ENCODE measurements at places on chromosomes 5 and 9.

GRCh38 chr5:106189121-106189809 lies 1481.5 kb downstream of the EFNA5 start:
- DNase-seq: peak; percentile 27

GRCh38 chr5:65883461-65883860 lies 42.9 kb upstream of the ERBIN start:
- DNase-seq: no peak

- DNase-seq: no peak
Measured at GRCh38 chr5:81516091-81516490, 122.2 kb upstream of the ACOT12 start.

GRCh38 chr9:12318732-12319685 lies 374.2 kb upstream of the TYRP1 start:
- DNase-seq: peak; percentile 41

- DNase-seq: peak; percentile 65
Measured at GRCh38 chr5:170861917-170862766, at the start of gene RANBP17. Gene RANBP17 (plus strand): TSS chr5:170862018.

GRCh38 chr5:64814073-64814472 lies 45.3 kb downstream of the CWC27 start:
- no peak for DNase-seq

DNA sequence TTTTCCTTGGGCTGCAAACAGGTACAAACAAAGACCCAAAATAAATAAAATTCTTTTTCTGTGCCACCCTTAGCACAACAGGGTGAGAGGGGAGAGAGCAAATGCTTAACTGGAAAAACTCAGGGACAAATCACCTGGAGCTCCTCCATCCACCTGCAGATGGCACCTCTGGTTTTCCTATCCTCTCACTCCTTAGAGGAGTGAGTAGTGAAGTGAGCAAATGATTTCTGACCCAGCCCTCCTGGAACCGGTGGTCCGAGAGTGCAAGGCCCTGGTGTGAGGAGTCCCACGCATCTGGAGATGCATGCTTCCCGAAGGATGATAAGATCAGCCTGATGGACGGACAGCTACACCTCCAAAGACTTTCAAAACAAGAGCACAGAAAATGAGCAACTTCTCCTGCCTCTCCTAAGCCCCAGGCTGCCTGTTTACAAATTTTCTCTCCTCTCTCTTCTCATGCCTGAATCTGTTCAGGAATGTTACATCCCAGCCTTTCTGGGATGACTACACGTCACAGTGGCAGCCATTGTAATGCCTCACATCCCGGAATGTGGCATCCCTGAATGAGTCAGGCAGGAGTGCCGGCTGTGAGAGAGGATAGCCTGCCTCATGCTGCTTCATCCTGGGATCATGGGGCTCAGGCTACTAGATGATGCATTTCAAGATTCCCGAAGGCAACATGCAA lies 86.4 kb downstream of the ADRB2 start:
- no peak for DNase-seq

DNA sequence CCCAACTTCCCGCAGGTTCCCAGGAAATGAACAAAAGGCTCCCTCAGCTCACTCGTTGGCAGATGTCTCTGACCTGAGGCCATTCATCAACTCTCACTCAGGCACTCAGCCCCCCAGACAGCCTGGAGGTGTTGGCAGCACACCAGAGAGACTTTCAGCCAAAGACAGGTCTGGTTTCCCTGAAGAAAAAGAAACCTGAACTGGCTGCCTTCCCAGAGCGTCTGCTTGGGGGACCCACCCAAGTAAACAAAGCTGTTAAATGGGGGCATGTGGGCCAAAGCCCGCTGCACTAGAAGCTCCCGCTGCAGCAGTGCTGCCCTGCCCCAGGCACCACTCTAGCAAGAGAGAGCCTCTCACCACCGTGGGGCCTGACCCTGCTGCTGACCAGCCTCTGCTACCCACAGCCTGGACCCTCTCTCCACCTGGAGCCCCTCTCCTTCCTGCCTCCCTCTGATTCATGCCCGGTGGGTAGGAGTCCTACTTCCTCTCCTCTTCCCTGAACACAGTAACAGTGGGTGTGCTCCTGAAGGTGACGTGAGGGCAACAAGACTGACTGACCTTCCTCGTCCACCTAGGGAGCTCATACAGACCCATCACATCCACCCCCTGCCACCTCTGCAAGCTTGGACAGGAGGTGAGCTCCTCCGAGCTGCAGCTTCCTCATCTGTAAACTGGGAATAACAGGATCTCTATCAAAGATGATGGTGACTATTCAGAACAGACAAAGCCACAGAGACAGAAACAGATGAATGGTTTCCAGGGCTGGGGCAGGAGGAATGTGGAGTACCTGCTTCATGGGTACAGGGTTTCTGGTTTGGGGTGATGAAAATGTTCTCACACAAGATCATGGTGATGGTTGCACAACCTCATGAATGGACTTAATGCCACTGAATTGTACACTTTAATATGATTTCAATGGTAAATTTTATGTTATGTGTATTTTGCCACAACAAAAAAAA lies 31.0 kb upstream of the GABRP start:
- peak; percentile 95 for DNase-seq
